ENCODE measurements at places on chromosomes 5 and 9.

DNA sequence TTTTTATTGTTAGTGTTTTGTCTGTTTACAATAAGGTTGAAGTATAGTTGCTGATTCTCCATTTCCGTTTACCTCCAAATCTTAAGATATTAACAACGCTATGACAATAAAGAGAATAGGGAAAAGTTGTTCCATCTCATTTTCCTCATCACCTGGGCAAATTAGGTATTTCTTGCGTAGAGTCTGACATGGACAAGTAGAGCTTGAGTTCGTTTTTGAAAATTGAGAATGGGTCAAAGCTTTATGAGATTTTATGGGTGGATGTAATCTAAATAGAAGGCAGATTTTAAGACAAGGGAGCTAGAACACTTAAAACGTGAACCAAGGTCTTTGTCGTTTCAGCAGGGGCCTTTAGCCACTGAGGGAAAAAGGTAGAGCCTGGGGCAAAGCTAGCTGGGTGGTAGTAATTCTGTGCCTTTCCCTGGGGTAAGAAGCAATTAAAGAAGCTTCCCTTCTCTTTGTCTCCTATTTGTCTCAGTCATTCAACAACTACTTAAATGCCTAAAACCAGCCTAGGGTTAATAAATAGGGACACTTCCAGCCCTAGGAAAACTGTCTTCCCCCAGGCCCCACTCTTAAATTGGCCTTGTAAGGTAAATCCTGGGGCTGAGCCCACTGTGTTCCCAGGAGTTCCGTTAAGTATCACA is 551 bp upstream of the CAAP1 start:
- no peak for DNase-seq

GRCh38 chr5:16858151-16858550 is 77.9 kb downstream of the MYO10 start:
- no peak for DNase-seq

DNA sequence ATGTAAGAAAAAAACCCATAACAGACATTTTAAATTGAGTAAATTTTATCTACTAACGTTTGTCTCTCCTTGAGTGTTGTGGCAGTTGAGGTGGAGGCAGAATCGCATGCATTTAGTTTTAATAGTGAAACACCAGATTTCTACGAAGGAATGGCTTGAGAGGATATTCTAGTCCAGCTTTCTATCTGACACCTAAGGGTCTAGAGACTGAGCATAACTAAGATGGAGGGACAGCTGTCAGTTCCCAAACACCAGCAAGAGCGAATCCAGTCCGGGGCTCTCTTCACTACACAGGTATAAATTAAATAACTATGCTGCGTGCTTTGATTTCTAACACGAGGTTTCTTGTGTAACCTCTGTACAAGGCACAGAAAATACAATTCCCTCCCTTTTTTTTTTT is 1.4 kb downstream of the NCBP1 start:
- no peak for DNase-seq

GRCh38 chr5:135340568-135340967 is 58.5 kb downstream of the MACROH2A1 start:
- DNase-seq: no peak

DNA sequence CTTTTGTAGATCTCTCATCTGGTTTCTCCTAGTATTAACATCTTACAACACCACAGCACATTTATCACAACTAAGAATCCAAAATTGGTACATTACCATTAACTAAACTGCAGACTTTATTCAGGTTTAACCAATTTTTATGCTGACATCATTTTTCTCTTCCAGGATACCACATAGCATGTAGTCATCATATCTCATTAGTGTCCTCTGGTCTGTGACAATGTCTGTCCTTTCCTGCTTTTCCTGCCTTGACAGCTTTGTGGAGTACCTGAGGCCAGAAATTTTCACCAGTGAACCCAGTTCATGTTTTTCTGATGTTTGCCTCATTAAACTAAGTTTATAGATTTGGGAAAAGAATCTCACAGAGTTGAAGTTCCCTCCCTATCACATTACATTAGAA is 294.7 kb upstream of the TNC start:
- no peak for DNase-seq

- no peak for DNase-seq
Measured at GRCh38 chr9:33297432-33297831, 7.1 kb downstream of the NFX1 start.

DNA sequence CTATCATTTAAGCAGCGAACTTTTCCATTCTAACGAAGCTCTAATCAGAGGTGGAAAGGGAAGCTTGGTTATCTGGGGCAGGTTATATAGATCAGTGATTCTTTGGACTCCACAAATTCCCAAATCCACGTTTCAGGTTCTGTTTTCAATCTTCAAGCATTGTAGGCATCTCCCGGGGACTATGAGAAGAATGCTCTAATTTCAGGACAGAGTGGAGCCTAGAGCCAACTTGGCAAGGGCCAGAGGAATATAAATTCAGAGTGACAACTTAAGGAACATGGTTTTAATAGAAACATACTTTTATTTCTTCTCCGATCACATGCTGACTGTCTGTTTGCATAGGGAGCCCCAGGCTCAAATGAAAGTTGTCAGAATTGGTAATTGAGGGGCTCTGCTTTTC is 514.0 kb upstream of the KLF4 start:
- DNase-seq: no peak

GRCh38 chr9:93492327-93492726 is 38.9 kb upstream of the FAM120AOS start:
- DNase-seq: no peak

DNA sequence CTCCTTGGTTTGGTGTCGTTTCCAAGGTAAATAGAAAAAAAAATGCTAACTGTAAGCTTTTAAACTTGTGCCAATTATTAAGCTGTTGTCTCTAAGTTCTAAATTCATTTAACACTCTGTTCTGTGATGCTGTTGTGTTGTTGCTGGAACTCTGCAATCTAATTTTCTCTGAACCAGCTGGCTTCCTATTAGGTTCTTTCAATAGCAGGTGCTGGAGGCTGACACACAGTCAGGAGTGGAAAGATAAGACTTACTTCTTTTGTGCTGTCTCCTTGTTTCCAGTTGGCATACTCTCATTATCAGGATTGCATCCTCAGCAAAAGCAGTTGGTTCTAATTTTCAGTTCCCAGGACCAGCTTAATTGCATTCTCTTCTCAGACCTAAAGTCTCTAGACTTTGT is 1252.6 kb upstream of the NUDT12 start:
- no peak for DNase-seq

DNA sequence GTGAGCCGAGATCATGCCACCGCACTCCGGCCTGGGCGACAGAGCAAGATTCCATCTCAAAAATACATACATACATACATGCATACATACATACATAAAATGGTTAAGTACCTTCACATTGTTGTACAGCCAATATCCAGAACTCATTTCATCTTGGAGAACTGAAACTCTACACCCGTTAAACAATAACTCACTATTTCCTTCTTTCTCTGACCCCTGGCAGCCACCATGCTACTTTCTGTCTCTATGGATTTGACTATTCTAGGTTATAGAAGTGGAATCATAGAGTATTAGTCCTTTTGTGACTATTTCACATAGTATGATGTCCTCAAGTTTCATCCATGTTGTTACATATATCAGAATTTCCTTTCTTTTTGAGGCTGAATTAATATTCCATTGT is 9.6 kb upstream of the KIF27 start:
- DNase-seq: no peak

GRCh38 chr9:126472198-126472947 is 141.4 kb upstream of the LMX1B start:
- no peak for DNase-seq

- peak; percentile 61 for DNase-seq
Measured at GRCh38 chr5:115544043-115544435, 536 bp downstream of the FEM1C start.

GRCh38 chr5:61943713-61944112 is 362.3 kb upstream of the KIF2A start:
- no peak for DNase-seq

DNA sequence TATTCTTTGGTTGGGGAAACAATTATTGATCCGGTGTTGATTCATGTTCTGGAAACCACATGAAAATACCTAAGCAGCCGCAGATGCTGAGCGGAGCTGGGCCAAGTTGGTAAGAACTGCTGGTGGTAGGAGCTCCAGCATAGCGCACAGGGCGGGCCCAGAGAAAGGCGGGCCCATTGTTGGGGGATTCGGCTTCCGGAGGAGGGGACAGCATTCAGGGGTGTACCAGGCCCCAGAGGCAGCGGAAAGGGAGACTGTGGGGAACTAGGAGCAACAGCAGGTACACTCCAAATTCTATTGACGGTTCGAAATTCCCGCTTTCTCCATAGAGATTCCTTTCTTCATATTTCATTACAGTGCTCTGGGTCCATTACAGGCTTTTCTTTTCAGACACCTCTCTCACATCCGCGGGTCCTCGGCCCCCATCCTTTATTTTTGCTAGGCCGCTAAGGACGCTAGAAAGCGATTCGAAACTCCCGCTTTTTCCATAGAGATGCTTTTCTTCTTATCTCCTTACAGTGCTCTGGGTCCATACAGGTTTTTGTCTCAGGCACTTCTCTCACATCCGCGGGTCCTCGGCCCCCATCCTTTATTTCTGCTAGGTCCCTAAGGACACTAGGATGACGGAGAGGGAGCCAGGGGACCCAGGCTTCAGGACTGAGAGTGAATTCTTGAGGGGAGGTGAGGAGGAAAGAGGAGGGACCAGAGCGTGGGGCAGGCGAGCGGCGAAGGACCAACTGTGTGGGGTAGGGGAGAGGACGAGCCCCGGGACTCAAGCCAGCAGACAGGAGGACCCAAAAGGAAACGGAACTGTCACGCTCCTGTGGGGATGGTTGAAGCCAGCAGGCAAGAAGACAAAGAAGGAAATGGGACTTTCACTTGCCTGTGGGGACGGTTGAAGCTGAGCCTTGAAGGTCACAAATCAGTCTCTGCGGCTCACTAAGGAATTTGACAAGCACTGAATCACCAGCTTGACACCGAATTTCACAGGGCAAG is at the start of gene CCDC152:
Gene CCDC152 (plus strand): TSS at position 213 of the 996 bp plus-strand sequence. CDS start 2,304 bp downstream, outside the sequence.
- no peak for DNase-seq

GRCh38 chr5:61479850-61480614 is 148.0 kb downstream of the ZSWIM6 start:
- no peak for DNase-seq

DNA sequence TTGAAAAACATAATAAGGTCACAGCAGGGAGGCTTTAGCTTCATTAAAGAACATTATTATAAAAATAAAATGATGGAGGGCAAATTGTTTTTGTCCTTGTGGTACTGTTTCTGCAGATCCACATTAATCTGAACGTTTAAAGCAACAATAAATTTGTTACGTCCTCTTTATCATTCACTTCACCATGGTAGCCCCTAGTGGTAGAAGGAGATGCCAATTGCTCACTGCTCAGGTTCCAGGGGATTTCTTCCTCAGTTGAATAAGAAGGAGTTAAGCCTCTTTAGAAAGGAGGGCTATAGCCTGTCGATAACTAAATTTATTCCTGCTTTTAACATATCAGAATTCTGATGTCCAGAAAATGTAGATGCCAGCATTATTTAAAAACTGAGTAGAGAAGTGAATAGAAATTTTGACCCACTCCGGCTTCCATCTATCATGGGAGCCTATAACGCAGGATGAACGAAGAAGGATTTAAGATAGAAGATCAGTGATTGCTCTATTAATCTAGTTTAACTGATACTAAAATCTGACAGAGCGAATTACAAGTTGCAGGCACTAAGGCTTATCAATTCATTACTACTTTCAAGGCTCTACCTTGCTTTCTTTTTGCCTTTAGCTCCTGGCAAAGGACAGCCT is 692.3 kb downstream of the PTPRD start:
- DNase-seq: no peak

DNA sequence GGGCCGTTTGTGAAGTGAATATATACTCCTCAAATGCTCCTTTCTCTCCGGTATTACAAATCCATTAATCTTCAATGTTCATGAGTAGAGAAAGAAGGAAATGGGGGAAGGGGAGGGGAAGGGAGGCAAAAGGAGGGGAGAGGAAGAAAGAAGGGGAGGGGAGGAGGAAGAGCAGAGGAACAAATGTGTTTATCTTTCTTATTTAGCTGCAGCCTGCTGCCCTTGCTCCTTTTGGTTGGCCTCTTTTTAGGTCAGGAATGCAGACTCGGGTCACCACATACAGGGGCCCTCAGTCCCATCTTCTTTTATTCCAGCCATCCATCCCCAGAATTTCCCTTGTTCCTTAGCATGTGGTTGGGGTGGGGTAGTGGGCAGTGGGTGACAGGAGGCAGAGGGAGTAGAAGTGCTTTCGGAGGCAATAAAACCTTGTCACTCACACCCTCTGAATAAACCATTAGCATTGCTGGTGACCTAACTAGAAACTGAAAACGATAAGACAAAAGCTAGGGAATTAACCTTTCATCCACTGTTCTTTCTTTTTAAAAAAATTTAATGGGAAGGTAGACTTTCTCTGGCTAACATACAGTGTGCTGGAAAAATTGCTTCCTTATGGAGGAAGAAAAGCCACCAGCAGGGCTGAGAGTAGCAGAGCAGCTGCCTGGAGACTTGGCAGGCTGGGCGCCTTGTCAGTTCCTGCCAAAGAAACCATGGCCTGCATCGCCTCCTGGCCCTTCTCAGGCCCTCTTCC is 16.8 kb upstream of the PRLR start:
- no peak for DNase-seq

DNA sequence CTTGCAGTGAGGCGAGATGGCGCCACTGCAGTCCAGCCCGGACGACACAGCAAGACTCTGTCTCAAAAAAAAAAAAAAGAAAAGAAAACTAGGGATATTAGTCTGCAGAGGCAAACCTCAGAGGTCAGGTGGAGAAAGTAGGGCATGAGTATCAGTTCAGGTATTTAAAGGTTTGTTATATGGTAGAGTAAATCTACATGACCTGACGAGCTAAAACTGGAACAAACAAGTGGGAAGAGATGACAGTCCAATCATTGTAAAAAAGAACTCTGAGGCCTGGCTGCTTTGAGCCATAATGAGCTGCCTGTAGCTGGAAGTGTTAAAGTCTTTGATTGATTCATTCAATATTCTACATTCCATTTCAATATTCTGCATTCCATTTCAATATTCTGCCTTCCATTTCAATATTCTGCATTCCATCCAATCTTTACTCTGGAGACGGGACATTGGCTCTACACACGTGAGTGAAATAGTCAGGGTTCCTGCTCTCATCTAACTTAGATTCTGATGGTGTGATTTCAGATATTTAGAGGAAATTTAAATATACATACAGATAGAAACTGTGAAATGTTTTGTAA is 28.9 kb upstream of the GRAMD2B start:
- DNase-seq: no peak

- no peak for DNase-seq
Measured at GRCh38 chr9:16612627-16613026, 257.8 kb downstream of the BNC2 start.

DNA sequence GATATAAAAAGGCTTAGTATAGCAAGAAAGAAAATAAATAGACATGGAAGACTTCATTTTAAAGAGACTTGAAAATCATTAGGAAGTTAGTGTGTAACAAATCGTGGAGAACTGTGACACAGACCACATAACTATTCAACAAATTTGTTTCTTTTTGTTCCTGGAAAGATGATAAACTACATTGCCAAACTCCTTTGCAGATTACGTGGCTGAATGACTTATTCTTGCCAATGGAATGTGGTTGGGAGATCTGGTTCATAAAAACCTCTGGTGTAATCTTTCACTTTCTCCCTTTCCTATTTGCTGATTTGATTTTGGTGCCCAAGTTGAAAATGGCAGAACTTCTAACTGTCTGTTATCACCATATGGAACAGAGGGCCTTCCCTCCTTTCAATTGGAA is 328.9 kb upstream of the MEF2C start:
- DNase-seq: peak; percentile 21

GRCh38 chr5:100872408-100873190 is 30.5 kb downstream of the ST8SIA4 start:
- DNase-seq: no peak

GRCh38 chr9:122897969-122898368 is 7.2 kb downstream of the RC3H2 start:
- peak; percentile 33 for DNase-seq

- DNase-seq: no peak
Measured at GRCh38 chr9:10172476-10172875, 440.3 kb downstream of the PTPRD start.

- DNase-seq: no peak
Measured at GRCh38 chr9:11233696-11234095, 620.9 kb upstream of the PTPRD start.

All from RWPE1 (cell line).